ENCODE measurements at places on chromosomes 4 and X.

- DNase-seq, result no peak
Measured at GRCh38 chr4:22190855-22191254, 242.3 kb upstream of the KCNIP4 start.

DNA sequence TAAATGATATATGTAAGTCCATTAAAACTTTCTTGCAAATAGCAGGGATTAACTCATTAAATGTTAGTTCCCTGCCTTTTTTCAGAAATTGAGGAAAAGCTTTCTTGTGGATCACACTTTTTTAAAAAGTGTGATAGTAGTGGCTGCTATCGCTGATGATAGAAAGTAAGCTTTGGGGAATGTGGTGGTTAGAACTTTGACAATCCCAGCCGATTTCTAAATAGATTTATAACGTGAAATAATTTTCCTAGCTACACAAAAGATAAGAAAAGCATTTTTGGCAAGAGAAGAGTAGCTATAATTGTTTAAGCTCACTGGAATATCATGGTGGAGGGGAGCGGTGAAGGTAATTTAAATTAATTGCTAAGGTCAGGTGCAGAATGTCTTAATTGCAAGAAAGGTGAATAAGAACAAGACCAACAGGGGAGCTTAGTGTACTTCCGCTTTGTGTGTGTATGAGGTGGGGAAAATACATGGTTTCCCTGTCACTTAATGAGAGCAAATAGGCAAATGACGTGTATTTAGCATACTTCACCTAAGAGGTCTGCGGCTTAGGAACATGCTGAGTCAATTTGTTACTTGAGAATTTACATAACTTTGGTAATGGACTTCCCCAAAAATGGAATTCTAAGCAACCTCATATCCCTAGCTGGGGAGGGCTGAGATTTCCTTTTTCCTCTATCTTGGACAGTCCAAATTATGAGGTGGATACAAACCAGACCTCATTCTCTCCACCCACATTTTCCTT lies 11.7 kb upstream of the IL21 start:
- no peak for DNase-seq

DNA sequence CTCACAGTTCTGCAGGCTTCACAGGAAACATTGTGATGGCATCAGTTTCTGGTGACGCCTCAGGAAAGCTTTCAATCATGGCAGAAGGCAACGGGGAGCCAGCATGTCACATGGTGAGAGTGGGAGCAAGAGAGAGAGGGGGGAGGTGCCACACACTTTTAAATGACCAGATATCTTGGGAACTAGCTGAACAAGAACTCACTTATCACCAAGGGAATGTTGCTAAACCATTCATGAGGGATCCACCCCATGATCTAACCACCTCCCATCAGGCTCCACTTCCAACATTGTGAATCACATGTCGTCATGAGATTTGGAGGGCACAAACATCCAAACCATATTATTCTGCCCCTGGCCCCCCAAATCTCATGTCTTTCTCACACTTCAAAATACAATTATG lies 43.3 kb upstream of the GPR173 start:
- DNase-seq, result no peak

DNA sequence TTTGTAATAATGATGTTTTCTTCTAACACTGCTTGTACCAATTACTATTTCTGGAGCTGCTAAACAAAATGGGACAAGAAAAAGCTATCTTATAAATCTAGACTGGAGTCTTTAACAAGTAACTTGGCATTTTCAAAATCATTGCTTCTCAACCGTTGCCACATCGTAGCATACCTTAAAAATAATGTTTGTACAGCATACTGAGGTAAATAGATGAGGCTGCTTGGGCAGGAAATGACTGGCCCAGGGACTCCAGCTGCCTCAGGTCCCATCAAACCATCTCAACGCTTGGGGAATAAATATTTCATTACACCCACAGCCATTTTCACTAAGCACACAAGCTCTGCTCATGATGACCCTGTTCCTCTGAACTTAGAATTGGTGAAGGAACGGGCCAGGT lies 115.1 kb downstream of the SPANXA1 start:
- DNase-seq, result no peak

DNA sequence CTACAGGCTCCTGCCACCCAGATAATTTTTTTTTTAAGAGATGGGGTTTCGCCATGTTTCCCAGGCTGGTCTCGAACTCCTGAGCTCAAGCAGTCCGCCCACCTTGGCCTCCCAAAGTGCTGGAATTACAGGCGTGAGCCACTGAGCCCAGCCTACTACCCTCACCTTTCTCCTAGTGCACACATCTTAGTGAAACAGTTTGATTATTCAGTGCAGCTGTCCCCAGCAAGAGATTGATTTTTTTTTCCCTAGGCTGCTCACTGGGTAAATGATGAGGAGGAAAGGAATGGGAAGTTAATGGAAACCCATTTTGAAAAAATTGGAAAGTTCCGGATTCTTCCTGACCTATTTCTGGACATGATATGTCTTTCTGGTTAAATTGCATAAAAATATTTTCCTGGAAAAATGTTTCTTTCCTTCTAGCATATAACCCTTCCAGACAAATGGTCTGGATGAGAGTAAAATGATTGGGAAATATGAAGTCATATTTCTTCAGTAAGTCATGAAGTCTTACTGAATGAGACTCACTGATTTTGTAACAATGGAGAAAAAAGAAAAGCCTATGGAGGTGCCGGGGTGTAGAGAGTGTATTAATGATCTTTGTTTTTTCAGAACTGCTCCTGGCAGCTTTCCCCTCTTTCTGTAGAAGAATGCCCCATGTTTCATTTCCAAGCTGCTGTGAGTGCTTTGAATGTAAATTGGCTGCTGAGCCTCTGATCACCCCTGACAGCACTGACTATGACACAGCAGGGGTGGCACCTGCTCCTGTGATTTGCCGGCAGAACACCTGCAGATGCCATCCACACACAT lies 19.5 kb upstream of the ZNF41 start:
- no peak for DNase-seq

DNA sequence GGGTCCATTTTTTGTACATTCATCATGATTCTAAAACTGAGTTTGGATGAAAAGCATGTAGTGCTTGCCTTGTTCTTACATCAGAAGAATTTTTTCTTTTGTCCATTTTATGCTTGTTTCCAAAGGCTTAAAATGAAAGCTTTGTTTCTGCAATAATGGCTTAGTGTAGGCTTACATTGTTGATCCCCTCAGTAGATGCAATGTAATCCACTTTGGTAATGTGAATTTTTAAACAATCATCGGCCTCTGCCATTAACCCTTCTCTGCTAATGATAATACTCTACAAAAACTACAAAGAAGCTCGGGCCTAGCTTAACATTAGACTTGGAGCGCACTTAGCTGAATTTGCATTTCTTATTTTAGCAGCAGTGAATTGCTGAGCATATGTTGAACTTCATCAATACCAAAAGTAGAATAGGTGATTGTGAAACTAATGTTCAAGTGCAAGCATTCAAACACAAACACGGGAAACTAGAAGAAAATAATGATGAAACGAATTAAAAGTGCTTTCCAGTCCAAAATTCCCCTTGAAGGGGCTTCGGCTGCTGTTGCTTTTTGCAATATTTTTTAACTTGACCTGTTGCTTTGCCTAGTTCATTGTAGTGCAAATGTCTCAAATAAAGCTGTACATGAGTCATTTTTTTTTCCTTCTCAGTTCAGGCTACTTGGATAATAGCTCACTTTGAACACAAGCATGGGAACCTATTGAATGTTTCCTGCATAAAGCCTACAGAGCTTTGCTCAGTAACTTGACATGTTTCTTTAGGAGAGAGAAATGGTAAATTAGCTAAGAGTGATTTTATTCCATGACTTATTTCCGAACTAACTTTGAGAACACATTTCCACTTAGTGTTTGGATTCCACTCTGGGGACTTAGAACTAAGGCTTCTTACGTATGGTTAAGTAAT lies 66.5 kb downstream of the SLIT2 start:
- DNase-seq, result no peak

DNA sequence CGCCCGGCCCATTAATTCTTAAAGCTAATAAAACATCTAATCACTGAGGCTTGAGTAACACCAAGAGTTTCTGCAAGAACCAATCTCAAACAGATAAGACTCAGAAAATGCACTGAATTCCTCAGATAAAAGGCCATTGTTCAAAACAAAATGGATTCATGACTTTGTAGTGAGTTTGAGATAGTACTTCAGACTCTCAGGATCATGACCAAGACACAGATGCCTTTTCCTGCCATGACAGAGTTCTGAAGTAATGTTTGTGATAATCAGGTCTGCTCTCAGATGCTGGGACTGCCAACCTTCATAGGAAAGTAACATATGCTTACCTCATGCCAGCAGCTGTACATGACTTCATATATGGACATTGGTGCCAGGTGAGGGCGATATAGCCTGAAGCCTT lies 54.6 kb downstream of the NIPAL1 start:
- DNase-seq, result no peak

DNA sequence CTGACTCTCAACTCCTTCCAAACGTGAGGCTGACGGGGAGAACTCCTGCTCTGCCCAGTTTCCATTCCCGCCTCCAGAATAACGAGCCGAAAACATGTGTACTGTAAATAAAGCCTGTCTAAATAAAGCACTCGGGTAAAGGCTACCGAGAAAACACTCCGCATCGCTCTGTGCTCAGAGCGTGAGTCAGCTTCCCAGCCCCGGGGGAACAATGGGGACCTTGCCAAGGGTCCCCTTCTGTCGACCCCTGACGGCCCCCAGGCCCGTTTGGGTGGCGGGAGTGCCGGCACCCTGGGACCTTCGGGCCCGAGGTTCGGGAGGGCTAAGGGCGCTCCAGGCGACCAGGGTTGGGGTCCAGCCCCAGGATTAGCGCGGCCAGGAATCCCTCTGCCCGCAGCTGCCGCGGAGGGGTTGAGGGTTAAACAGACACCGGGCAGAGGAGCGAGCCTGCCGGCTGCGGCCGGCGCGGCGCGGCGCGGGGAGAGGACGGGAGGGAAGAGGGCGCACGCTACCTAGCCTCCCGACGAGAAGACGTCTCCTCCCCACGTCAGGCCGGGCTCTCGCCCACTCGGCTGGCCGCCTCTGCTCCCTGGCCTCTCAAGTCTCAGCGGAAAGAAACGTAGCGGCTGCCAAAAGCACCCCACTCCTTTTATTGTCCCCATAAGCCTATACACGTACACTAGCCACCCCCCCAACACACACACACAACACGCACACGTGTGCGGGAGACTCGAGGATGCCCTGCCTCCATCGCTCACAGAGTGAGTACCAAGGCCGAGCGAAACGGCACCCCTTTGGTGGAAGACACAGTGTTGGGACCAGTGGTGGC lies 85.5 kb downstream of the BCOR start:
- no peak for DNase-seq

DNA sequence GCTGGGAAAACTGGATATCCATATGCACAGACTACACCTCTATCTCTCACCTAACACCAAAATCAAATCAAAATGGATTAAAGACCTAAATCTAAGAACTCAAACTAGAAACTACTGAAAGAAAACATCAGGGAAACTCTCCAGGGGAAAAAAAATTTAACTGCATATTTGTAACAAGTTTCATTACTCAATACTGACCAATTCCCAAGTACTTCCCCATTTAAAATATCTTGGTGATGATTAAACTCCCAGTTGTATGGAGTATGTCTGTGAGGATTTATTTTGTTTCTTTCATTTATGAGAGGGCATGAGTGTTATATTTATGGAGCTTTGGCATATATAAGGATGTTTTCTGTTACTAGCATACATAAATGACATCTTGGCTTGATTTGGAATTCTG lies 112.3 kb upstream of the IL15 start:
- DNase-seq, result no peak
